Activated naive CD8-positive, alpha-beta T cell treated with anti-CD3 and anti-CD28 coated beads, Interleukin-2, amount 50 U/mL, for 24 hours (primary cell): ENCODE measurements at places on chromosomes 2 and 18.

- DNase-seq = no peak
Measured at GRCh38 chr18:37264956-37265355, 300.6 kb downstream of the CELF4 start.

- no peak for DNase-seq
Measured at GRCh38 chr2:110960281-110960680, 160.4 kb upstream of the BCL2L11 start.

DNA sequence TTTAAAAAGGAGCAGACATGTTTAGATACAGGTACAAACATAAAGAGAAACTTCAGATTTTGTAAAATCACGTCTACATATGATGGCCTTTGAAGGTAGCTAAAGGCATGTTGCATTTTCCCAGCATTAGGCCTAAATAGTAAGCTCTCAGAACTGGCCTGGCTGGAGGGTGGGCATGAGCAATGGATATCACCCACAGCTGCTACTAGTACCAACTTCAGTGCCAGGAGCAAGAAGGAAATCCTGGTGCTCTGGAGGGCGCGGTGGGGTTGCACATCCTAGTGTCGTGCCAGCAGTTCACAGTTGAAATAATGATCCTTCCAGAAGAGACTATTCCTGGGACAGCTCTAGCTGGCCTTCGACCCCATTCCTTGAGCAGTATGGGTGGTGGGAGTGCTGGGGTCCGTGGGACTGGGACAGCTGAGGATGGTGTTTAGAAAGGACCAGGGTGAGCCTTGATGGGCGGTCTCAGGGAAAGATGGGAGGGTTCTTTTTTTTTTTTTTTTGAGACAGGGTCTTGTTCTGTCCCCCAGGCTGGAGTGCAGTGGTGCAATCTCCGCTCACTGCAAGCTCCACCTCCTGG lies 4.9 kb downstream of the DES start:
- no peak for DNase-seq

- no peak for DNase-seq
Measured at GRCh38 chr2:118050386-118050785, 36.5 kb upstream of the CCDC93 start.

DNA sequence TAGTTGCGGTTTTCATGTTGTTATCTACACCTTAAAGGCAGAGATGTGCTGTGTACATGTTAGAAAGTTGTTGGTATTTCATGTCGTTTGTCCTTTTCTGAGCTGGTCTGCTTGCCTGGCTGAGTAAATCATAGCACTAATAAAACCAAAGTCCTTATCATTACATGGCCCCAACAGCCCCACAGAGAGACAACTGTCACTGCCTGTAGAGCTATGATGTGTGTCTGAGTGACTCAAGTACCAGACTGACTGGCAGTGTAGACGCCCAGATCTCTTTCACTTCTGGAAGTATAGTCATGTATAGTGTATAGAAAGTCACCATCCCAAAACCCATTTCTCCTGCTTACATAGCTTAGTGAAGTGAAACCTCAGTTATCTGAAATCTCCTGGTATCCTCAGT lies 4.3 kb downstream of the SOCS6 start:
- DNase-seq = no peak

DNA sequence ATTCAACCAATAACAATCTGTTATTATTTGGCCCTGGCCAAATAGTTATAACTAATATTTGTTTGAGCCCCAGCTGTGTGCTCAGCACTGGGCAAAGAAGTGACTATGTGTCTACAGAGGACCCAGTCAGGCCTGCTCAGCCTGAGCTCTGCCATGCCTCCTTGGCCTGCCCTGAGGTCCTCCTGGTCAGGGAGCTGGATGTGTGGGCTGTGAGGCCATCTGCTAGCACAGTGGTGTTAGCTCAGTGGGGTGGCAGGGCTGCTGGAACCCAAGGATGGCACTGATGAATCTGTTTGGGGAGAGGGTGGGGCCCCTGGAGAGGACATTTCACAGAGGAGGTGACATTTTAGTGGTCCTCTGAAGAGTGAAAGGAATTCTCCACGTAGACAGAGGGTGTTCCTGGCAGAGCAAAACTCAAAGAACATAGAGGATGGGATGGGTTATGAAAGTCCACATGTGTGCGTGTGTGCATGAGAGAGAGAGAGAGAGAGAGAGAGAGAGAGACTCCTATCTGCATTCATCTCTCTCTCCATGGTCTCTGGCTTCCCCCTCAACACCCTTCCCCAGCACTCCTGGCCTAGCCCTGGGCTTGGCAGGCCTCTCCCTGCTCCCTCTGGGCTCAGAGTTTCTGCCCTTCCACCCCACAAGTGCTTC lies 21.2 kb upstream of the ATOH8 start:
- no peak for DNase-seq

DNA sequence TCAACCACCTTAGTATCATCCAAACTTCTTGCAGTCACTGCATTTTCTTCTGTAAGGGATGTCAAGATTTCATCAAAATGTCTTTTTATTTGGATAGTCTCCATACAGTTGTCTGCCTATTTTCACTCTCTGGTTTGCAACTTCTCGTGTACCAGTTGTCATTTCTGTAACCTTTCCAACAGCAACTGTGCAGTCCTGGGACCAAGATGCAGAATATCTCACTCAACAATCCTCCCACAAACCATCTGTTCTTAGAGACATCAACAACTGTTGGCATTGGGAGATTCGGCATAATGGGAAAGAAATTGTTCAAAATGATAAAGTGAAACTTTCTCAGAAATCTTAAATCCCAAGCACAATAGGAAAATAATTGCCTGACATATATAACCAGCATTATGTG lies 933.6 kb upstream of the SLC39A10 start:
- no peak for DNase-seq

DNA sequence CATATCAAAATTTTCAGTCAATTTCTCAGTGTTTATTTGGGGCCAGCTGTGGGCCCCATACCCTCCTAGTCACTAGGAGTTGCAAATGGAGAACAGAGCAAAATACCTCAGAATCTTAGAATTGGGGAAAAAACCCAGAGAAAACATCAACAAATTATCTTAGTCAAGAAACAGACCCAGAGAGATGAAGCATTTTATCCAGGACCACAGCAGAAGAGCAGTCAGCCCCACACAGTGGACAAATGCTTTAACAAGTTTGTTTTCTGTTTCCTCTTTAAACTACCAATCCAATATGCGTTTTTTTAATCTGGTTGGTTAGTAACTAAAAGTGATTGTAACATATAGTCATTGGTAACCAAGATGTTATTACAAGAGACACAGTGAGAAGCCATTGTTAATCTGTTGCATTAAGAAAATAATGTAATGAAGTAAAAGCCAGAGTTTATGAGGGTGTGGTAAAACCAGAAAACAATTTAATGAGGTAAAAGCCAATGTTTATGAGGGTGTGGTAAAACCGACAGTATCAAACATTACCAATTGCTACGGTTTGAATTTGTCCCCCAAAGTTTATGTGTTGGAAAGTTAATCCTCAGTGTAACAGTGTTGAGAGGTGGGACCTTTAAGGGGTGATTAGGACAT lies 60.7 kb upstream of the COX7A2L start:
- DNase-seq = no peak
